Activated CD8-positive, alpha-beta T cell treated with anti-CD3 and anti-CD28 coated beads, Interleukin-2, amount 10 ng/mL, durations not matched to agents 7 days and 5 days (primary cell): ENCODE measurements at places on chromosomes 1 and 21. TPM values are rescaled to one million over a fixed set of nuclear protein-coding genes. Genes with fewer than 3 reads are reported as not detected.

DNA sequence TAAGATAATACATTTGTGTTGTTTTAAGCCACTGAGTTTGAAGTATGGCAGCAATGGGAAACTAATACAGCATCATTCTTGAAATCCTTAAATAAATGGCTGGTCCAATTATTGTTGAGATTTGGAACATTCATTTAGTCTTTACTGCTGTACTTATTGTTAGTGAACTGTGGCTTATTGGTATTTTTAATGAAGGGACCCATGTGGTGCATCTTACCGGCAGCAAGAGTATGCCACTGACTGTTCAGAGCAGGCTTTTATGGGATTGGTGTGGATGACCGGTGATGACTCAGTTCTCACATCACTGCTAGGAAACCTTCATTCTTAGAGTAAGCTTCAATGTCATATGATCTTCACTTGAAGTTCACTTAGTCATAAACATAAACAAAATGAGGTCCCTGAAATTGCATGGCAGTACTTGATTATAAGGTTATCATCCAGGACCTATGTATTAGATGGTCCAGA is 31.5 kb downstream of the PRKAA2 start:
- no peak for DNase-seq

GRCh38 chr1:29708796-29709703 is 472.7 kb downstream of the PTPRU start:
- DNase-seq = no peak

DNA sequence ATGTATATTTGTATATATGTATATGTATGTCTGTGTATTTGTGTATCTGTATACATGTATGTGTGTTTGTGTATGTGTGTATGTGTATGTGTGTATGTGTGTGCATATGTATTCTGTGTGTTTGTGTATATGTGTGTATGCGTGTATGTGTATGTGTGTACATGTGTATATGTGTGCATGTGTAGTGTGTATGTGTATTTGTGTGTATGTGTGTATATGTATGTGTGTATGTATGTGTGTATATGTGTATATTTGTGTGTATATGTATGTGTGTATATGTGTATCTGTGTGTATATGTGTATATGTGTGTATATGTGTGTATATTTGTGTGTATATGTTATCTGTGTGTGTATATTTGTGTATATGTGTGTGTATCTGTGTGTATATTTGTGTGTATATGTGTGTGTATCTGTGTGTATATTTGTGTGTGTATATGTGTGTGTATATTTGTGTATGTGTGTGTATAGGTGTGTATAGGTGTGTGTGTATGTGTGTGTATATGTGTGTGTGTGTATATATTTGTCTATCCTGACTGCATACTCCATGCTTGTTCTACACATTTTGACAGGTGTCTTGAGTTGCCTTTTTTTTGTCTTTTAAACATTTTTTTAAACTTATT is 101.5 kb downstream of the SCCPDH start:
- DNase-seq = no peak

GRCh38 chr1:214467078-214467585 is 84.3 kb downstream of the PTPN14 start:
- no peak for DNase-seq

The CNIH3 gene
- total RNA-seq = 1.5 TPM
